ENCODE measurements at places on chromosomes 11 and 22.

DNA sequence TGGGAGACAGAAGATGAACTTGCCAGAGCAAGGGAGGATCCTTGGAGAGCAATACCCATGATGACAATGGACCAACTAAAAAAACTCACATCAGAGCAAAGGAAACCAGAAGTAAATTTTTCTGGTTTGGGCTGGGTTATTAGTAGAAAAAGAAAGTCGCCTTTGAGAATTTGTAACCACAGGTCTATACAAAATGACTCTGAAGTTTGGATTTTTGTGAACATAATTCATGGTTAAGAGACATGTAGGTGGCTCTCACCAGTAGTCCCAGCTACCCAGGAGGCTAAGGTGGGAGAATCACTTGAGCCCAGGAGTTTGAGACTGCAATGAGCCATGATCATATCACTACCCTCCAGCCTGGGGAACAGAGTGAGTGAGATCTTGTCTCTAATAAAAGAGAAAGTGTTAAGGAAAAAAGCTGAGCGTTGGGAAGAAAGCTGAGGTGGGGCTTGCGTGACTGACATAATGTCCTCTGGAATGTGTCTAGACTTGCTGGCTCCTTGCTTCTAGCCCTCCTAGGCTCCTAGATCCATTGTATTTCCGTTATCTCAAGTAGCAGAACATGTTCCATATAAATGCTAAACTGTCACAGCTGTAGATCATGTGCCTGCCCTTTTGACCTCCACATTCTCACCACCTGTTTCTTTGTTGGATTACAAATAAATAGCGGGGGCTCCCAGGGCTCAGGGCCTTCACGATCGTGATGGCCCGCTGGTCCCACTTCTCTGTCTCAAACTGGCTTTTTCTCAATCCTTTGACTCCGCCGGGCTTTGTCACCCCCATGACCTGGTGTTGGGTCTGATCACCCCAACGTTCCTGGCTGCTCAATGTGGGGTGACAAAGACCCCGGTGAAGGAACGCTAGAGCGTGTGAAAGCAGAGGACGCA, 56.2 kb upstream of the SC5D start:
- DNase-seq = no peak

DNA sequence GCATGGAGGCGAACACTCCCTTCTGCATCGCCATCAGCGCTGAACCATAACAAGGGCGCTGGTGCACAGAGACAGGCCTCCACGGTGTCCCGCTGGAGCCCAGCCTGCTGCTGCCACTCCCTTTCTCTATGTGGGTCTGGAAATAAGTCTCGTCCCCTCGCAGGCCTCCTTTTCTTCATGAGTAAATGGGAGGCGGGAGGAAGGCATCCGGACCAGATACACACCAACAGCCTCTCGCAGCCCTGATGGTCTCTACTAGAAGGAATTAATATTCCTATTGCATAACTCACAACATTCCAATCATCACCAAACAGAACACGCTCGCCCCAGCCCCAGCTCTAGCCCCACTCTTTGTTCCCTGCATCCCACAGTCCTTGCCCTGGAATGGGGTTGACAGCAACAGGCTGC, 14.9 kb downstream of the RASD2 start:
- DNase-seq = no peak

DNA sequence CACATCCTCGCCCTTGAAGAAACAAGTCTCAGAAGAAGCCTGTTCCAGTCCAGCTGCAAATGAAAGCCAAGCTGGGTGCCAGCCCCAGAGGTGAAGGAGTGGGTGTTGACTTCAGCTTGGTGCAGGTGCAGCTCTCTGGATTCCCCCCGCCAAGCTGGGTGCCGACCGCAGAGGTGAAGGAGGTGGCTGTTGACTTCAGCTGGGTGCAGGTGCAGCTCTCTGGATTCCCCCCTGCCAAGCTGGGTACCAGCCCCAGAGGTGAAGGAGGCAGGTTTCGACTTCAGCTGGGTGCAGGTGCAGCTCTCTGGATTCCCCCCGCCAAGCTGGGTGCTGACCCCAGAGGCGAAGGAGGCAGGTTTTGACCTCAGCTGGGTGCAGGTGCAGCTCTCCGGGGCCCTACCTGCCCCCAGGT, 1234.0 kb downstream of the TBC1D22A start:
- no peak for DNase-seq

DNA sequence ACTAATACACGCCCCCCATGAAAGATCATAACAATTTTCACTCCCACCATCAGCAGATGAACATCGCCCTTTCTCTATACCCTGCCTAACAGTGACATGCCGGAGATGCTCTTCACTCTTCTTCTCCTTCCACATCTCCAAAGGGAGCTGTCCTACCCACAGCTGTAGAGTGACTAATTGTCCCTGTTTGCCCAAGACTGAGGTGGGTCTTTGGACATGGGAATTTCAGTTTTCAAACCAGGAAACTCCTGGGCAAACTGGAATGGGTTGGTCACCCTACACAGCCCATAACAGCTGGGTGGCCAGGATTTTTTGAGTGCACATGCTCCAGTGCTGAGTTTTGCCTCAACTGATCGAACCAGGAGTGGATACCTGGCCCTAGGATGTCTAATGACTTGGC, 90.6 kb upstream of the TIMP3 start:
- no peak for DNase-seq

DNA sequence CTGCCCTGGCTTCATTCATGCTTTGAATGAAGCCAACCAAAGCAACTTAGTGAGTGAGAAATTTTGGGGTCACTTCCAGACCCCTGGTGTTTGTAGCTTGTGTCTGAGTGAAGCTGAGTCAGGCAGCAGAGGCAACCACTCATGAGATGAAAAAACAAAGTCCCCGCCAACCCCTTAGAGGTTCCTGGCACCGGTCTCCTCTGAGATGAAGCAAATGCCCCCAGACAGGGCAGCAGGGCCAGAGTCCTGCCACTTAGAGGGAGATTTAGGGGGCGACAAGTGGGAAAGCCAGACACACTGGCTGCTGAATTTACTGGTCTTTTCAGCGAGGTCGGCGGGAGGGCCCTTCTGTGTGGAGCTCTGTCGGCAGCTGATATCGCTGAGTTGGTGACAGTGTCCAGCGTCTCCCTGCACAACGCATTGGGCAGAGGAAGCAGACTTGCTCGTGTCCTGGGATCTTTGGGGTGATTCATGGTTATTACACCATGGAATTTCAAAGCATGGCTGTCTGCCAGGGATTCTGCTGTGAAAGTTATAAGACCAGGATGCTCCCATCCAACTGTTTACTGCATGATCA, 482.6 kb downstream of the MIAT start:
- DNase-seq = peak; percentile 45

DNA sequence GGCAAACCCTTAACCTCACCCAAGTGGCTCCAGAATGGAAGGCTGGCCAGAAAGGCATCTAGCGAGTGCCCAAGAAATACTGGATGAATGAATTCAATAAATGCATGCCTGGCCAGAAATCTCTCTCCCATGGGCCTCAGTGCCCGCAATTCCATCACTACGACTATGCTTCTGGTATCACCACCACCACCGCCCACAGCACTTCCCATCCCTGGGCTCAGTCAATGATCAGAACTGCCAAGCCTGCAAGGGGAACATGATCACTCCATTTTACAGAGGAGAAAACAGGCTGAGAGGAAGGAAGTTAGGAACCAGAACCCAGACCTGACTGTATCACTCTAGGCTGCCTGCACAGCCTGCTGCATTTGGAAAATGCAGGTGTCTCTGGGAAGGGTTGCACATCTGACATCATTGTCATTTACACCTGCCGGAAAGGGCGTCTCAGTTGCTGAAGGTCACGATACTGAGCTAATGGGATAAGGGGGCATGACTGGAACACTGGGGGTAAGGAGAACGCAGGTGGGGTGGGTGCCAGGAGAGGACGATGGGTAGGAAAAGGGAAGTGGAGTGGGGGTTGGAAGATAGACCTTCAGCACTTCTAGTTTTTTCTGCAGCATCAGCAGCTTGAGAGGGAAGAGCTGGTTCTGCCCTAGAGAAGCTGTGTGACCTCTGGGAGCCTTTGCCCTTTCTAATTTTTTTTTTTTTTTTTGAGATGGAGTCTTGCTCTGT, 3.2 kb downstream of the GPR152 start:
- no peak for DNase-seq

DNA sequence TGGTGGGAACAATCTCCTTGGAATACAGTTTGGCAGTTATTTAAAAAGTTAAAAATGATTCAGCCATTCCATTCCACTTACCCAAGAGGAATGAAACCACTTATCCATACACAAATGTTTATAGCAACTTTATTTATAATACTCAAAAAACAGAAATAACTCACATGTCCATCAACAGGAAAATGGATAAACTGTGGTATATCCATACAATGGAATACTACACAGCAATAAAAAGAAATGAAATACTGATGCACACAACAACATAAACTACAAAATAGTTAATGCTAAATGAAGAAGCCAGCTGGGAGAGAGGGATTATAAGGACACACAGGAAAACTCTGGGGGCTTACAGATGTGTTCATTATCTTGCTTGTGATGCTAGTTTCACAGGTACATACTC, 64.7 kb downstream of the FCHSD2 start:
- DNase-seq = no peak

GRCh38 chr11:109275931-109276330, 146.1 kb upstream of the C11orf87 start:
- no peak for DNase-seq

GRCh38 chr11:134497586-134497985, 85.5 kb upstream of the B3GAT1 start:
- no peak for DNase-seq

DNA sequence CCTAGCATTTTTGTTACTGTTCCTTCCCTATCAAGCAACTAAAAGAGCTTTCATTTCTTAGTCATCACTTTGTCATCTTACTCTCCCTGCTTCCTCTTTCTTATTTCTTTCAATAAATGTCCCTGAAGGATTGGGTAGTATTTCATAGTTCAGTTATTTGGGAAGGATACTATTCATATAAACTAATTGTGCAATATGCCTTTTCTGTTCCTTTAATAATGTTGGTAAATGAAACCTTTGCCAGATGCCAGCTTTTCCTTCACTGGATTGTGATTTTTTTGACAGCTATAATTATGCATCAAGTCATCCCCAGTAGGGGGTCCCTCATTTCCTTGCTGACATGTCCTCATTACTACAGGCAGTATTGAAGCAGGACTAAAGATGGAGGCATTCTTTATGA, 101.7 kb downstream of the ATM start:
- DNase-seq = no peak

DNA sequence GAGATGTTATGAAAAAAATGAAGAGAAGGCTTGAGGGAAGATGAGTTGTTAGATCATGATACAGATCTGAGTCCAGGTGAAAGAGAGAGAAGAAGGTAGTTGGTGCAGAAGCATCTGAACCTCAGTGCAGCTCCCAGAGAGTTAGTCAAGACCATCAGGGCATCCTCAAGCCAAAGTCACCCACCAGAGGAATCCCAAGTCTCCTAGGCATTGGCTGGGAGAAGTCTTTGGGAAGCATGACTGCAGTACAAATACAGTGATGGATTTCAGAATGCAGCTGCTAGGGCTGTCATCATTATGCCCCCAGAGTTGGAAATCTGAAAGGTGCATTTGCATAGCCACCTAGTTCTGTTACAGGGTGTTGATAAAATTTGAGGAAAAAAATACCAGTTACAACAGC, 59.7 kb upstream of the GALNT18 start:
- DNase-seq = no peak

- DNase-seq = no peak
These were observed at the start of gene MTNR1B for GRCh38 chr11:92969634-92970347. Gene MTNR1B, plus strand, starts transcription at chr11:92969651. Its CDS starts 75 bp downstream, at chr11:92969726.

DNA sequence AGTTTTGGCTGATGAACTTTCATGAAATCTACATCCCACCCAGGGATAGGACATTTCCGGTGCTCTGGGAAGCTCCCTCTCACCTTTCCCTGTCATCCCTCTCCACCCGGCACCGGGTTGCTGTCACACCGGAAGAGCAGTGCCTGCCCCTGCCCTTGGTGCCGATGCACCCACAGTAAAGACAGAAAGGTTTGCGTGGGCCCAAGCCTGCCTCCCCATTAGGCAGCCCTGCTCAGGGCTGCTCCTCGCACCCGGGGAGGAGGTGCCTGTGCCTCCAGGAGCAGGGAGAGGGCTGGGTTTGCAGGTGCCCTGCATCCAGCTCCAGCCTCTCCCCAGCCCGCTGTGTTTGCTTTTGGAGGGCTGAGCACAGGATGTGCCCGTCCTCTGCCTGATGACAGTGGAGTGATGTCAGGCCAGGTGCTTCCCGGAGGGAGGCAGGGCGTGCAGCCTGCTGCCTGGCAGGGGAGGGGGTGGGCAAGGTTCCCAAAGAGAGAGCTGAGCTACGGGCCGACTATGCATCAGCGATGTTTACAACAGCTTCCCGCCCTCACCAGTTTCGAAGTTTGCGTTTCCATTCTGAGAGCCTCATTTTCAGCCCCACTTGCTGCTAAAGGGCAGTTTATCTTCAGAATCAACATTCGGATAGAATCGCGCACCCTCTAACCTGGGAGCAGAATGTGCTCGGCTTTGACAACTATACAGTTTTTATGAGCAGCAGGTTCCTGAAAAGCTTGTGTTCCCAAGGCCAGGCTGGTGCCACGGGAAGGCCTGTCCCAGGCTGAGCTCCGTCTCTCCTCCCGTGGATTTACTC, 83.2 kb upstream of the CLDN5 start:
- no peak for DNase-seq

DNA sequence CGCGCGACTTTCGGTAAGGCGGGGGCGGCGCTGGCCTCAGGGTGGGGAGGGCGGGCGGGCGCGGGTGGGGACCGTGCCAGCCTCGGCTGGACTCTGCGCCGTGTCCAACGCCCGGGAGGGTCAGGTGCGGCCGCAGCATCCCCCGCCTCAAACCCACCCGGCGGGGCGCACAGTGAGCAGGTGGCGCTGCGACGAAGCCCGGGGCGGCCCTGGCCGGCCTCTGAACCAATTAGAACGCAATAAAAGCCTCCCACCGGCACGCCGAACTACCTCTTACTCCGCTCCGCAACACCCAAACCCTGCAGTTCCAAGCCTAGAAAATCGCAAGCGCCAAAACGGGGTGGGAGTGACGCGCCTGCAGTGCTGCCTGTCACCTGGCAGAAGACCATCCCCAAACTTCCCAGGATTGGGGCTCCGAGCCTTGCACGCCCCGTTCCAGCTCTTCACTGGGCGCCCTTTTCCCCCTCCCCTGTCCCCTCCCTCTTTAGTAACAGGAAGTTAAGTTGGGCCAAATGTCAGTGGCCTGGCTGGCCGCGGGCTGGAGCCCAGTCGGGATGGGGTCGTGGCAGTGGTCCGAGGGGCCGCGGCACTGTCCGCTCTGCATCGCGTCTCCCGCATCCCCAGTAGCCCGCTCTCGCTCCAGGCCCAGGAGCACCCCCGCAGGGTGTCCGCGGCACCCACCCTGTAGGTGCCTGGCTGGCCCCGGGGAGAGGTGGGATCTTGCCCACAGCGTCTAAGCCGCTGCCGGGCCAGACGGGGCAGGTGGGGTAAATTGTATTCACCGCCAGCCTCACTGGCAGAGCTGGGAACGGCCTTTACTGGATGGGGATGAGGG, 541 bp downstream of the MICAL2 start:
- no peak for DNase-seq

GRCh38 chr22:43014316-43014868, 557 bp downstream of the PACSIN2 start:
- DNase-seq = no peak
